Activated CD8-positive, alpha-beta memory T cell treated with anti-CD3 and anti-CD28 coated beads, Interleukin-2, amount 10 ng/mL, durations not matched to agents 7 days and 5 days (primary cell): ENCODE measurements at places on chromosomes 16 and 17. TPM values are rescaled to one million over a fixed set of nuclear protein-coding genes. Genes with fewer than 3 reads are reported as not detected.

GRCh38 chr17:14052886-14053615, 16.3 kb upstream of the COX10 start:
- DNase-seq: no peak
- no peak overlapping the region for H3K4me3 ChIP-seq

GRCh38 chr16:7378024-7378695, 45.5 kb downstream of the RBFOX1 start:
- H3K27ac ChIP-seq: no peak overlapping the region
- H3K36me3 ChIP-seq: no peaks in the 10 kb centered on the region
- no peaks in the 10 kb centered on the region for H3K4me1 ChIP-seq
- DNase-seq: no peak

Gene STARD3
- total RNA-seq: 70.5 TPM

DNA sequence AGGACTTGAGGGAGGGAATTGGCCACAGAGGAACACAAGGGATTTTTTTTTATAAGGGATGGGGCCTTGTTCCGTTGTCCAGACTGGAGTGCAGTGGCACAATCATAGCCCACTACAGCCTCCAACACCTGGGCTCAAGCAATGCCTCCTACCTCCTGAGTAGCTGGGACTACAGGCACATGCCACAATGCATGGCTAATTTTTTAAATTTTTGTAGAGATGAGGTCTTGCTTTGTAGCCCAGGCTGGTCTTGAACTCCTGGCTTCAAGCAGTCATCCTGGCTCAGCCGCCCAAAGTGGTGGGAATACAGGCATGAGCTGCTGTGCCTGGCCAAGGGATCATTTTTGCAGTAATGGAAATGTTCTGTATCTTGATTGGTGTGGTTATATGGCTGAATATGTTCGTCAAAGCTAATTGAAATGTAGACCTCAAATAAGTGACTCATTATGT, 56.9 kb downstream of the VMP1 start:
- peaks cover 50% of the 10 kb centered on the region for H3K36me3 ChIP-seq
- H3K4me3 ChIP-seq: no peak overlapping the region
- no peak for DNase-seq
- no peaks in the 10 kb centered on the region for H3K27me3 ChIP-seq
- H3K4me1 ChIP-seq: peaks cover 44% of the 10 kb centered on the region

DNA sequence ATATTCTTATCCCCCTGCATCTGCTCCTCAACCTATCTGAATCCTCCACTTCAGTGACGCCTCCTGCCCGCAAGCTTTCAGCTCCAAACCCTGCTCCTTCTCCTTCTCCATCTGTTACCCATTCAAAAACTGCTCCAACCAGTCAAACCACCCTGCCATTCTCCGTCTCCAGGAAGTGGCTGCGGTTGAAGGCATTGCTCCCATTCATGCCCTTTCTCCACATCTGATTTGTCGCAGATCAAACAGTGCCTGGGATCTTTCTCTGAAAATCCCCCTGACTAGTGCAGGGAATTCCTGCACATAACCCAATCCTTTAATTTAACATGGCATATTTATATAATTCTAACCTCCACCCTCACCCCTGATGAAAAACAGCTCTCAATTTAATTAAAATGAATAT, 56.3 kb downstream of the SLFN5 start:
- no peaks in the 10 kb centered on the region for H3K4me1 ChIP-seq
- no peak overlapping the region for H3K27ac ChIP-seq
- peaks cover 11% of the 10 kb centered on the region for H3K27me3 ChIP-seq
- H3K4me3 ChIP-seq: no peak overlapping the region
- no peak for DNase-seq

- no peak overlapping the region for H3K27ac ChIP-seq
- H3K4me3 ChIP-seq: no peak overlapping the region
- no peaks in the 10 kb centered on the region for H3K36me3 ChIP-seq
- H3K4me1 ChIP-seq: no peaks in the 10 kb centered on the region
Measured at GRCh38 chr16:26158142-26158759, 466.5 kb downstream of the HS3ST4 start.

GRCh38 chr17:67364847-67365737, 1.3 kb downstream of the PSMD12 start:
- H3K4me3 ChIP-seq: peak overlapping the region; percentile 89
- H3K4me1 ChIP-seq: peaks cover 64% of the 10 kb centered on the region
- no peaks in the 10 kb centered on the region for H3K27me3 ChIP-seq

Gene SLFN12
- total RNA-seq: 22.6 TPM

GRCh38 chr16:3349175-3349574, 6.5 kb upstream of the OR2C1 start:
- H3K36me3 ChIP-seq: peaks cover 1% of the 10 kb centered on the region
- no peak overlapping the region for H3K27ac ChIP-seq
- no peak for DNase-seq
- H3K4me3 ChIP-seq: no peak overlapping the region

Gene KIF18B
- 86.7 TPM for total RNA-seq

DNA sequence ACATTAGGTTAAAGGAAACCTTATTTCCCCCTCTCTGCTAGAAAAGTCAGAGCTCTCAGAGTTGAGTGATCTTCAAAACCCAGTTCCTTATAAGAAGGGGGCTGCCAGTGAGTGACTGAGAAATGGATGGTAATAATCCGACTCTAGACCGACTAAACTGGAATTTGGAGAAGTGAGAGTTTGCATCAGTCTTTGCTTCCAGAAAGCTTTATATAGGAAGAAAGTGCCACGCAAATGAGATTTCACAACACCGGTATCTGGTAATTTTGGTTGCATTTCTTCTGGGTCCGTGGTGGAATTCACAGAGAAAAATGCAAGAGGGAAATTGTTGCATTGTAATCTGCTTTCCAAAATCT, 271.4 kb downstream of the MAF start:
- no peaks in the 10 kb centered on the region for H3K36me3 ChIP-seq
- H3K27ac ChIP-seq: no peak overlapping the region
- H3K4me1 ChIP-seq: peaks cover 2% of the 10 kb centered on the region
- no peak for DNase-seq

Gene SPATA22
- total RNA-seq: 0.67 TPM

GRCh38 chr16:3576211-3576610, 992 bp downstream of the NLRC3 start:
- peak; percentile 59 for DNase-seq
- peak overlapping the region; percentile 98 for H3K27ac ChIP-seq
- H3K36me3 ChIP-seq: peaks cover 45% of the 10 kb centered on the region

Gene KRTAP1-1
- total RNA-seq: not detected

Gene CDYL2
- total RNA-seq: 63.2 TPM
